Pancreas (tissue), 10 donors: ENCODE measurements at places on chromosomes 1 and 21. TPM values are rescaled to one million over a fixed set of nuclear protein-coding genes. Genes with fewer than 3 reads are reported as not detected.

MTMR11 gene
- 2.8 TPM for total RNA-seq

AGO4 gene
- total RNA-seq: 7.0 TPM

GRCh38 chr1:98276514-98276913 lies 355.7 kb upstream of the DPYD start:
- DNase-seq: no peak

GRCh38 chr21:42983103-42983502 lies 8.7 kb downstream of the PKNOX1 start:
- no peak for DNase-seq

DNA sequence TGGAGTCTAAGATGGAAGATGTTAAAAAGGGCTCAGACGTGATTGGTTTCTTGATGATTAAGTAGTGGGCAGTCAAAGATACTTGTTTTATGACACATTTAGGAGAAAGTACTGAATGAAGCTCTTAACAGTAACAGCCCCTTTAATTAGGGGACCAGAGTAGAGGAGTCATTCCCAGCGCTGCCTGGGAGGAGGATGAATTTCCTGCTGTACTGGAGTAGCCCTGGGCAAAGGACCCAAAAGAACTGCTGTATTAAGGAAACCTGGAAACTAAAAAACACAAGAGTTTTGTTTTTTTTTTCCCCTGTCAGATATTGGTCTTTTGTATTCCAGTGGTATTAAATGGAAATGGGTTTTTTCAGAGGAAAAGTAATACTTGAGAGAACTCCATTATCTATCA lies 126.5 kb downstream of the NFIA start:
- no peak for DNase-seq

DNA sequence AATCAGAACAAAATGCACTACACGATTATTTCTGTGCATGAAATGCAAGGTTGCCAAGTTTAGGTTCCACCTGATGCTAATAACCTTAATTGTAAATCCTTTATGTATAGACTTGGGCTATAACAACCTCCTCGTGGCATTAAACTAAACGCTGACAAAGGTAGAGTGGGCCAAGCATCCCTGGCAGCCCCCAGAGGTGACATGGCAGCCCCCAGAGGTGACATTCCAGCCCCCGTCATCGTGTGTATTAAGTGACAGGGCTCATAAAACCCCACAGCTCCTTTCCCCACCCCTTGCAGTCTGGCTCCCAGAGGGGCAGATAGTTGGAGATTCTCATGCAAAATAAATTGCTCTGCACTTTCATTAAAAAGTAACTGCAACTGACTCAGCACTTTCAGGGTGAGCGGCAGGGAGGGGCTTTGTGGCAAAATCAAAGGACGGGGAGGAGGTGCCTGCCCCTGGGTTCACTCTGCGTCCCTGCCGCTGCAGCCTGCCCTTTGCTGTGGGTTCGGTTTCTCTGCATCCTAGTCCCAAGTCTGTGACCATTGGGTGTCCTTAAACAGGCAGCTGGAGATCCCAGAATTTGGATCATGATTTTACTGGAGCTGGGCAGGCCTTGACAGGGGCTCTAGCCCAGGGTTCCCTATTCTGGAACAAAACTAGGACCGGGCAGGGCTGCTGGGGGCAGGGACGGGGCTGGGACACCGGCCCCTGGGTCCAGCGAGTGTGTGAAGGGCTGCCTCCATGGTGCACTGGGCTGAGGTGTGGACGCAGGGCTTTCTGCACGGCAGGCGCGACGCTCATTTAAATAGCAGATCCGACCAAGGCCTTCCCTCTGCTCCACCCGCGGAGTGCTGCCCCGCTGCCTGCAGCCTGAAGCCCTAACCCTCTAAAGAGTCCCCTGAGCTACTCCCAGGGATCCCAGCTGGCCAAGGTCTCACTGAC lies 234.9 kb upstream of the VAMP3 start:
- DNase-seq: peak; percentile 30

GREM2 gene
- not detected for total RNA-seq

CAMK1G gene
- total RNA-seq: not detected

- DNase-seq: no peak
These were observed 1.2 kb downstream of the MYOM3 start for GRCh38 chr1:24110642-24111261.
